ENCODE measurements at places on chromosomes 3 and 15. TPM values are rescaled to one million over a fixed set of nuclear protein-coding genes. Genes with fewer than 3 reads are reported as not detected.

DNA sequence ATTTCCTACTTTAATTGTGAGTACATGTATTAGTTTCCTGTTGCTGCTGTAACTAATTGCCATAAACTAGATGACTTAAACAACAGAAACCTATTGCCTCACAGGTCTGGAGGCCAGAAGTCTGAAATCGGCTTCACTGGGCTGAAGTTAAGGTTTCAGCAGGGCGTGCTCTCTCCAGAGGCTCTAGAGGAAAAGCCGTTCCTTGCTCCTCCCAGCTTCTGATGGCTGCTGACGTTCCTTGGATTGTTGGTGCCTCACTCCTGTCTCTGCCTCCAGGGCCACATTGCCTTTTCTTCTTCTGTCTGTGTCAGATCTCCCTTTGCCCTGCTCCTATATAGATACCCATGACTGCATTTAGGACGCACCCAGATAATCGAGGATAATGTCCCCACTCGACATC lies 80.9 kb downstream of the ARHGAP31 start:
- no peak for DNase-seq

DNA sequence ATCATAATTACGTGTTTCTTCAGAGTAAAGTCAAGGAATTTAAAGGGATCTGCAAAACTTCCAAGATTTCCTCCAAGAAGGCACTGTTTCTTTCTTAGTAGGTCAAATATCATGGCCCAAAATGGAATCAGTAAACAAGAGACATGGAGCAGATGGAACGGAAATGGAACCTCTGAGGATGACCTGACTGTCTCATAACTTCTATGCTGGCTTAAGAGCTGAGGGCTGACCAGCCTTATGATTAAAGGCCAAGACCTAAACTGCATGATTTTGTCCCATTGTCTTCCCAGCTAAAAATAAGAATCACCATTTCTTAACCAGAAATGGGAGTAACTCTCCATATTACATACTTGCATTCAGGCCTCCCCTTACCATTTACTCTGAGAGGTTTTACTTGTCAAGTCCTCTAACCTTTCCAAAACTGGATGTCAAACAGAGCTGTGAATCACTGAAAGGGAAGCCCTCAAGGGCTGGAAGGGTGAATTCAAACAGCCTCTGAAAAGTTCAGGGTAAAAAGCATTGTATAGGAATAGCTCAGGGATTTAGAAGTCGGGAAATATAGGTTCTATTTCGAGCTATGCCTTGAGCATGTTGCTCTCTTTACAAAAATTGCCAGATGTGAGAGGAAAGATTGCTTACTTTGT lies 103.7 kb downstream of the MEIS2 start:
- DNase-seq: no peak

DNA sequence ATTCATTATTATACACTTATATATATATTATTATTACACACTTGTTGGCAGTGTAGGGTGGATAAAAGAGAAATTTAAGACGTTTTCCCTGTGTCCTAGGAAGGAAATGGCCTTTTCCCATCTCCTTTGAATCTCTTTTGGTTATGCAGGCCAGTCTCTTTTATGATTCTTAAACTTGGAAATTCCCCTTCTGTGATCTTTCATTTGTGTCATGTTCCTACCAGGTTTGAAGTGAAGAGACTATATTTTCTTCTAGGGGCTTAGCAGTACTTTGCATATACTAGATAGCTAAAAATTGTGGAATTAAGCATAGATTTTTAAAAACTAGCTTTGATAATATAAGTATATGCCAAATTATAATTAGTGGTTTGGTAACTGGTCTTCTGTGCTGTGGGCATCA lies 58.5 kb downstream of the BBX start:
- DNase-seq: no peak

DNA sequence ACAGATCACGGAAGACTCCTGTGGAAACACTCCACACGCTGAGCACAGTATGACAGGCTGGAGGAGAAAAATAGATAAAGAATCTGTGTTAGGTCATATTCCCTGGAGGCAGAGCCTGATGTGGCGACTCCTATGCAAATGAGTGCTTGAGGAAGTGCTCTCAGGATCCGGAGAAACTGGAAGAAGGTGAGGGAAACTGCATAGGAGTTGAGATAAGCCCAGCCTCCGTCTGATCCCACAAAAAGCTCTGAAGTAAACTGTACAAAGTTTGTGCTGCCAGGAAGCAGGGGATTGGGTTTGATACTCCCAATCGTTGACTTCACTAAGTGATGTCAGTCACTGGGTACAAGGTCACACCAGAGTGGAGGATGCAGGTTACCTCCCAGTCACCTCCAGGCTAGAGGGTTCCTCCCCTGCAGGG lies 33.4 kb downstream of the OSBPL10 start:
- peak; percentile 87 for DNase-seq

DNA sequence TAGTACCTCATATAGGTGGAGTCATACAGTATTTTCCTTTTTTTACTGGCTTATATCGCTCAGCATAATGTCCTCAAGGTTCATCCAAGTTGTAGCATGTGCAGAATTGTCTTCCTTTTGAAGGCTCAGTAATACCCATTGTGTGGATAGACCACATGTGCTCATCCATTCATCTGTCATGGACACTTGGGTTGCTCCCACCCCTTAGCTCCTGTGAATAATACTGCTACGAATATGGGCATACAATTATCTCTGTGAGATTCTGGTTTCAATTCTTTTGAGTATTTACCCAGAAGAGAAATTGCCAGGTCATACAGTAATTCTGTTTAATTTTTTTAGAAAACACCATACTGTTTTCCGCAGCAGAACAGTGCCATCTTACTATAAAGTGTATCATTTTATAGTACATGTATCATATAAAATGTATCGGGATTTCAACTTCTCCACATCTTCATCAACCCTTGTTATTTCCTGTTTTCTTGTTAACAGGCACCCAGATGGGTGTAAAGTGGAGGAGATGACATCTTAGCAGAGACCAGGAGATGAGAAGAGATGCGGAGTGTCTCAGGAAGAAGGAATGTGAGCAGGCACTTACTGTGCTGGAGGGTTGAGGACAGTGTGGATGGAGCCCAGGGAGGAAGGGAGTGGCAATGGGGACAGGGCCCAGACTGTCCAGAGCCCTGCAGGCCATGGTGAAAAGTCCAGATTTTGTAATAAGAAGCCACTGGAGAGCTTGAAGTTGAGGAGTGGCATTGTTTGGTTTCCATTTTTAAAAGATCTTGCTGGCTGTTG lies 27.0 kb upstream of the PRR23E start:
- DNase-seq: no peak

The MRPL46 gene
- 26.6 TPM for total RNA-seq

- no peak for DNase-seq
Observed at GRCh38 chr3:60953351-60953750, 297.9 kb downstream of the FHIT start.

DNA sequence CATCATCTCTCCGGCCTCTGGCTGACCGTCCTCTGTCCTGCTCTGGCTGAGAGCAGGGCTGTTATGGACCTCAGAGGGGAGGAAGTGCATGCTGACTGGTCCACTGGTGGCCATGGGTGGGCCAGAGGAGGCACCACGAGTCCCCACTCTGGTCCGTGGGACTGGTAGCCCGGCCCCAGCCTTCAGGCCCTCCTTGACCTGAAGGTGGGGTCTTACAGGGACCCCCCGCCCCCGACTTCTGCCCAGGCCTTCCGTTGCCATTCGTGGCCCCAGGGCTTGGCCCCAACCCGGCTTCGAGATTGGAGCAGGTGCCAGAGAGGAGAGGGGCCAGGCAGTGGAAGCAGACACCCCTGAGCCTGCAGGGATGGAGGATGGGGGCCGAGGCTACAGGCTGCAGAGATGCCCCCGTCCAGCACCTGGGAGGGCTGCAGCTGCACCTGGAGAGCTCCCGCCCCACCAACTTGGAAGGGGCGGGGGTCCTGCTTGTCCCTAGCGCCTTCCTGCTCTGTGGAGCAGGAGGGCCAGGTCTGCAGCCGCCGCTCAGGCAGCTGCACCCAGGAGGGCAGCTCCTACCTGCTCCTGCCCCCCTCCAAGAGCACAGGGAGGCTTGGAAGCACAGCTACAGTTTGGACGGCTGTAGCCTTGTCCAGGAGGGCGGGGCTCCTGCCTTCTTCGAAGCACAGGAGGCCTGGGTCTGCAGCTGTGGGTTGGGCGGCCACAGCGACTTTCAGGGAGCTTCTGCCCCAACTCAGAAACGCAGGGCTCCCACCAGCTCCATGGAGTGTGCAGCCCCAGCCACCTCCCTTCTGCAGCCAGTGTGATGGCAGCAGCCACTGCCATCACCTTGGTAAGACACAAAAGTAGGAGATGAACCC lies 142.5 kb downstream of the KLF13 start:
- no peak for DNase-seq

DNA sequence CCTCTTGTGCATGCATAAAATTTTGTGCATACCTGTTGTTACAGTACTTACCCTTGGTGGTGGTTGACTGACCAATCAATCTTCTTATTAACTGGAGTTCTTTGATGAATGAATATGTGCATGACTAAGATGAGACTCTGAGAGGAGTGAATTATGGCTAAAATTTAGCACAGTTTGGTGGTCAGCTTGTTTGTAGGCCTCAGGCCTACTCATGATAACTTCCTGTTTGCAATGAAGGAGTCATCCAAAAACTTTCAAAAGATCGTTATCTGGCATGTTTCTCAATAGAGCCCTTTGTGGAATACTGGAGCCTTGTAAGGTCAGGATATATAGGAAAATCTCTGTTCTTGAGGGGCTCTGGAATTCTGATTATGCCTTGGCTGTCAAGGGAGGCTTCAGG lies 66.5 kb downstream of the LEKR1 start:
- no peak for DNase-seq

DNA sequence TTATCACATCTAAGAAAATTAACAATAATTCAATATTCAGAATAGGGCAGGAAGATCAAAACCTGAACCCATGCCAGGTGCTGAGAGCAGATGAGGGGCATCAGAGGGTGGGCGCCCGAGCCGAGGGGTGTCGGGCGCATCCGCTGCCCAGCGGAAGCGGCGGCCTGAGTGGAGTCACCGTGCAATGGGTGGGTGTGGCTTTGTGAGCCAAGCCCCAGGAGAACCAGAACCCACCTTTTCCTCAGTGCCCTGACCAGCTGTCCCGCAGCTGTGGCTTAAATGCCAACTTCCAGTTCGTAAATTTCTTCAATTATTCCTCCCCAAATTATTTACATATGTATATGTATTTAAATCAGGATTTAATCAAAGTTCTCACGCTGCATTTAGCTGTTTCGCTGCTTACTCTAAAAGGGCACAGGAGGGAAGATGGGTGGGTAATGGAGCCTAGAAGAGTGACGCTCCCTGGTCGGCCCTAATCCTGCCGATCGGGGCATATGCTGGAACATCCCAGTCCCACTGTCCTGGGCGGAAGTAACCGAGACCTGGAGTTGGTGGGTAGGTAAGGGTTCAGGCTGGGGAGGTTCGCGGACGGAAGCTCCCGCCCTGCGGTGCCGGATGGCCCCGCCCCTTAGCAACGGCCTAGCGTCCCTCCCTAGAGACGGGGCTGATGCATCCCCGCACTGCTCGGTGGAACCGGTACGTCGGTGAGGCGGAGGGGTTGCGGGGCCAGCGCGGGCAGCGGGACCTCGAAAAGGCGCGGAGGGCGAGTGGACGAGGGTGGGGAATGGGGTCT lies 1.3 kb downstream of the DNAH1 start:
- DNase-seq: no peak

GRCh38 chr3:101251441-101251840 lies 68.9 kb downstream of the IMPG2 start:
- DNase-seq: no peak

The BFSP2 gene
- 33.1 TPM for total RNA-seq

The PARP16 gene
- total RNA-seq: 8.3 TPM

The C3orf85 gene
- total RNA-seq: not detected

The PRKAR2A gene
- 37.9 TPM for total RNA-seq

GRCh38 chr3:168157099-168157700 lies 61.5 kb upstream of the GOLIM4 start:
- DNase-seq: no peak

GRCh38 chr15:31840849-31841476 lies 189.4 kb upstream of the CHRNA7 start:
- DNase-seq: peak; percentile 49

DNA sequence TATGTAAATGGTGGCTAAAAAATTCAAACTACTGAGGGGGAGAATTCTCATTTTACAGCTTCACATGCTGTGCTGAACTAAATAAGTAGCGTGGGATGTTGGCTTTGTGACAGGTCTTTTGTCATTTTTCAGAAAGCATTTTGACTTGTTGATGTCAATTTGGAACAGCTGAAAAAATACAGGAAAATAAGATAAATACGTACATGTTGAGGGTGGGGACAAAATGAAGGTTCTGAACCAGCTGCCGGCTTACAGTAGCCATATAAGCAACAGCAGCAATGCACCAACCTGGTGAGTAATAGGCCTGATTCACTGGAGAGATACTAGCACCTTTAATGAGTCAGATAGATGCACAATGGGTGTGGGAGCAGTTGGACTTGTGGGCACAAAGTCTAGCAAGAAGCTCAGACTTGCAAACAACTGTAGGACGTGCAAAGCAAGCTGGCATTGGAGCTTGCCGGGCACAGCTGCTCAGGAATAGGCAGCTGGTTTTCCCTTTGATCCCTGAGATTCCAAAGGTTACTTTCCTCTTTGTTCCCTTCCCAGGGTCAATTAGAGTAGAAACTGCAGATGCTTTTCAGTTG lies 12.9 kb downstream of the B3GNT5 start:
- DNase-seq: no peak

DNA sequence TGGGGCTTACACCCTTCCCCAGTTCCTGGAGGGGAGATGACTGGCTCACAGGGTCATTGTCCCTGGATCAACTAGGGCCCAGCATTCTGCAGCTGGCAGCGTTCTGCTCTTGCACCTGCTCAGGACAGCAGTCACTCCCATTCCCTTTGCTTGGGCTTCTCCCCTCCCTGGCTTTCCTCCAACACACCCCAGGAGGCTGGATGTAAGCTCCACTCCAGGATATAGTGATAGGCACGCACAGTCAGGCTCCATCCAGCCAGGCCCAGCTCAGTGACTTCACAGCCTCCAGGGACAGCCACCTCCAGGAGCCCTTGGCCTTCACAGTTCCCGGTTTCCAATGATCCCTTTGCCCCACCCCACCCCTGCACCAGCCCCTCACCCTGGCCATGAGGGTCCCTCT lies 1.9 kb downstream of the SPTBN5 start:
- no peak for DNase-seq

The XCR1 gene
- total RNA-seq: not detected

- no peak for DNase-seq
Observed at GRCh38 chr3:21585216-21585740, 165.7 kb downstream of the ZNF385D start.

DNA sequence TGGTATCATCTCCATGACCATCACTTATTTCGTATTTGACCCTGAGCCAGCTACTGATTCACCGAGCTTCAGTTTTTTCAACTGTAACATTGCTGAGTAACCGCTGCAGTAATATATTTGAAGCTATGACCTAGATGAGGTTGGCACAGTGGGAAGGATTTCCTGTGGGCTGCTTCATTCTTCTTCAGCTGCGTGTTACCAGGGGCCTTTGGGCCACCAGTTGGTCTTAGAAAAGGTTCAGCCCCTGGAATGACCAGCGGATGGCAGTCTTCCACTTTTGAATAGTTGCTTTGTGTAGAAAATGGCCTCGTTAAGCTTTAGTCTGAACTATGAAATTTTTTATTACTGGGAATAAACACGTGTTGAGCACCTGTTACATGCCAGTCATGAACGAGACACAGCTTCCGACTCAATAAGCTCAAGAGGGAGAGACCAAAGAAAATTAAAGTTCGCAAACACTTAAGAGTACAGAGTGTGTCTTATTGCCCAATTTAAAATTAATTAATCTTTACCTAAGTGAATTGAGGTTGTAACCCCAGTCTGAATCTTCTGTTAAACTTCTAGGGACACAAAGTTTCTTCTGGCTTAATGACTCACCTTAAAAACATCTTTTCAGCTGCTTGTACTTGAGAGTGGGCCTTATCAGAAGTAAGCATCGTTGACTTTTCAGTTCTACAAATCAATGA lies 57.6 kb upstream of the NR2E3 start:
- DNase-seq: peak; percentile 73

- DNase-seq: no peak
Observed at GRCh38 chr15:57690341-57690966, 16.1 kb upstream of the POLR2M start.
